ENCODE measurements at places on chromosomes 7 and 10.
A peak's percentile ranks its signal among the peaks of the same experiment; 100 is the strongest.

DNA sequence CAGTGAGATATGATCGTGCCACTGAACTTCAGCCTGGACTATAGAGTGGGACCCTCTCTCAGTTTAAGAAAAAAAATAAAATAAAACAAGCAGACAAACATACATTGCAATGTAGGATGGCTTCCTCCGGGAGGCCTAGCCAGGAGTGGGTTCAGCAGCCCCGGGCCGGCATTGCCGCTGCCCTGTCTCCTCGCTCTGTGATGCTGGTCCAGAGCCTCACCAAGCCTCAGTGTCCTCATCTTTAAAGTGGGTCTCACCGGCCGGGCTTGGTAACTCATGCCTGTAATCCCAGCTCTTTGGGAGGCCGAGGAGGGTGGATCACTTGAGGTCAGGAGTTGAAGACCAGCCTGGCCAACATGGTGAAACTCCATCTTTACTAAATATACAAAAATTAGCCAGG lies 71.6 kb downstream of the PTPRE start:
- DNase-seq: no peak

GRCh38 chr7:94654783-94655125 lies 1.2 kb downstream of the SGCE start:
- DNase-seq: no peak

DNA sequence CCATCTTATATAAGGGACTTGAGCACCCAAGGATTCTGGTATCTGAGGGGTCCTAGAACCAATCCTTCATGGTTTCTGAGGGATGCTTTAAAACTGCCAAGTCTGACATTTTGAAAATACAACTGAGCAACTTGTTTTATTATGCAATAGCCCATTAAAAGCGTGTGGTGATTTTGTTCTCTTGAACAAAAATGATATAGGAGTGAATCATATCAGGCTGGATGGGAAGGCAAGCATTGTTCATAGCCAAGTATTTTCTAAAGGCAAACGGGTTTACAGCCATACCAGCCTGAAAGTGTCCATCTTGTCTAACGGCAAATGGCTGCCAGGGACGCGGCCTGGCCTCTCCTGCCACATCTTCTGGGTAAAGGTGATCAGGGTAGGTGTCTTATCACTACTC lies 23.4 kb downstream of the RPP38 start:
- DNase-seq: no peak

DNA sequence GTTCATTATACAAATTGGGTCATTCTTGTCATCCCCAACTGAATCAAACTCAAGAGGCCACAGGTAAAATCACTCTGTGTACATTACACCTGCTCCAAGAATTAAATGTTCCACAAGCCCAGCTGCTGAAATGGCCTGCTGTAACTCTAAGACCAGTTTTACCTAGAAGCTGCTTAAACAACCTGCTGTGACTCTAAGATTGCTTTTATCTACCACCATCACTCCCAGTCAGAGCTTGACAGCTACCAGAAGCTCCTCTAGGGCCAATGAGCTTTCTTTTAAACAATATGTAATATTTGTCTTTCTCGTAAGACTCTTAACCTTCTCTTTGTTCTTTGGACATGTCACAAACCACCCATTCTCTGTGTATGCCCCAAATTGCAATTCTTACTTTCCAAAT lies 141.8 kb upstream of the LRGUK start:
- no peak for DNase-seq

DNA sequence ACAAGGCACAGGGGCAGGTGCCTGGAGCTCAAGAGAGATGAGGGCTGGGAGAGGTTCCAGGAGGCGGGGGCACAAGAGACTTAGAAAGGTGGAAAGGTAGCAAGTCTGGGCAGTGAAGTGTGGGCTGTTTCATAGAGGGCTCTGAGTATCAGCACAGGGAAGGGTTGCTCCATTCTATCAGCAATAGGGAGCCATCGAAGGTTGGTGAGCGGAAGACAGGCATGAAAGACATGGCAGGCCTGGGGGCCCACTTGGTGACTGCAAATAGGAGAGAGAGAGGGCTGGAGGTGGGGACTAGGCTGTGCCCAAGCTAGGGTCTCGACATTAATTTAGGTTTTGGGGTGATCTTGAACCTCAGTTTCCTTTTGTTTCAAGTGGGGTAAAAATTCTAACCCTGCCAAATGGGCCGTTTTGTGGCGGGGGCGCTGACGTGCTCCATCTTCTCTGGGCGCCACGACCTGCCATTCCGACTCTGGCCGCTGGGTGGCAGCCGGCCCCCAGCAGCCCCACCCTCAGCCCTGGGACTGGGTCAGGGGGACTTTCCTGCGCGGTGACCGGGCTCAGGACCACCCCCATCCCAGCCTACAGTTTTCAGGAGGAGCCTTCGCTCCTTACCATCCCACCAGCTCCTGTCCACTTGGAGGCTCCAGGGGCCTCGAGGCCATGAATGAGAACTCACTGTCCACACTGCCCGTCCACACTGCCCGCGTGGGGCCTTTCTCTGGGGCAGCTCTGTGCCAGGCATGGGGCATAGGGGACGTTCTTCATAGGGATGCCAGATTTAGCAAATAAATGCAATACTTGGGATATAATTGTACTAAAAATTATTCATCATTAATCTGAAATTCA lies 37.2 kb upstream of the PCBD1 start:
- peak; percentile 83 for DNase-seq

DNA sequence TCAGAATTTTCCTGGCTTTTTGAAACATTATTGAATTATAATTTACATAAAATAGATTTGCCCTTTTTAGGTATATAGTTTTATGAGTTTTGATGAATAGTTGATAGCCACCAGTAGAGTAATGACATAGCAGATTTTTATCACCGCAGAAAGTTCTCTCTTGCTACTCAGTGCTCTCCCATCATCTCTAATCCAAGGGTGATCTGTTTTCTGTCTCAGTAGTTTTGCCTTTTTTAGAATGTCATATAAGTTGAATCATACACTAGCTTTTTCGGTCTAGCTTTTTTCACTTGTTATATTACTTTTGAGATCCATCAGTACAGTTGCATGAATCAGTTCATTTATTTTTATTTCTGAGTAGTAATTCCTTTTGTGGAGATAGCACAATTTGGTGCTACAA lies 17.9 kb downstream of the RSBN1L start:
- no peak for DNase-seq

DNA sequence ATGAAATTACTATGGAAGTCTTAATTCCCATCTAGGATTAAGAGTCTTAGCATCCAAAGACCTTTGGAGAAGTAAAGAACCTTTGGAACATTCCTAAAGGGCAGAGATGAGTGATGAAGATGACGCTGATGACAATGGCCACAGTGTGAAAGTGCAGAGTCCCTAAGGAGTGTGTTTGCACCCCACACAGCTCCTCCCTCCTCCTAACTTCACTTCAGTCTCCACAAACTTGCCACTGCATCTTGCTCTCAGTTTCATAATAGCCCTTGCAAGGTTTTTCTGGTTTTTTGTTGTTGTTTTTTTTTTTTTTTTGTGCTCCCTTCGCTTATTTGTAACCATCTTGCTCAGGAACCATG lies 117.5 kb upstream of the ANLN start:
- no peak for DNase-seq

DNA sequence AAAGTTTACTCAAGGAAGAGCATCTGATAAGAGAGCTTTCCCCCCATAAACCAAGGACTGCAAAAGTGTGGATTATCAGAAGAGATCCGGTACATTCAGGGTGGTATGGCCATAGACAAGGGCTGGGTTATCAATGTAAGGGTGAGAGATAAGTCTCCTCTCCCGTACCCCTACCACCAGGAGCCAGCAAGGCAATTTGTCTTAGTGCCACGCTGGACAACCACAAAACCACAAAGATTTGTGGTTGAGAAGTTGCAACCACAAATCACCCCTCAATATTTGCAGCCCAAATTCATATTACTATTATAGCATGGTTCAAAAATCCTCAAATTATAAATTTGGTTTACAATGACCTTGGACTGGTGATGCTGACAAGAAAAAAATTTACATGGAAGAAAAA lies 2.3 kb upstream of the ZSCAN25 start:
- no peak for DNase-seq

DNA sequence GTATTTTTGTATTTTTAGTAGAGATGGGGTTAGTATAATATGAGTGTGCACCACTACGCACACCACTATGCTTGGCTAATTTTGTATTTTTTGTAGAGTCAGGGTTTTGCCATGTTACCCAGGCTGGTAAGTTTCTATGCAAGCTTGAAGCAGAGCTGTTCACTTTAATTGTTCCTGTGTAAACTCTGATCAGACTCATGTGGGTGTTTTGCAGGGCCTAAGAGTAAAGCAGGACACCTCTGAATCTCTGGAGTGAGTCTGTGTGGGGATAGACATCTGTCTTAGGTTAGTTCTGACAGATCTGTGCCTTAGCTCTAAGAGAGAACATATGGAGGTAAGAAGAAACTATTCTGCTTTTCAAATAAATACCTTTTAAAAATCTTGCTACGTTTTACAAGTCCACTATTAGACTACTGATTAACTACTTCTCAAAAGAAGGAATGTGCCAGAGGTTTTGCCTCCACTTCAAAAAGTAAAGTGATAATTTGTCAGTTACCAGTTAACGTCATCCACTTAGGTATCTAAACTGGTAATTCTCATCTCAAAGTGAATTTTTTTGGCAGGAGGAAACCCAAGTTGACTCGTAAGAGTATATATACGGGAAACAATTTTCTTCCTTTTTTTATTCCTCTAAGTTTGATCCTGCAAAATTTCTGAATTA lies 1.1 kb downstream of the COL17A1 start:
- DNase-seq: no peak

All from GM10248 (cell line).